Stimulated activated CD4-positive, alpha-beta T cell treated with anti-CD3 and anti-CD28 coated beads, Interleukin-12 subunit alpha, Interleukin-12 subunit beta, amount 100 ng/mL, for 48 hours (primary cell): ENCODE measurements at places on chromosomes 12 and 14.

GRCh38 chr14:67572608-67573007 lies 27.5 kb downstream of the PIGH start:
- no peak for DNase-seq

GRCh38 chr12:18546399-18546798 lies 191.4 kb downstream of the PLCZ1 start:
- DNase-seq: no peak

- no peak for DNase-seq
These were observed 58.7 kb downstream of the DRAM1 start for GRCh38 chr12:101935890-101936746.

DNA sequence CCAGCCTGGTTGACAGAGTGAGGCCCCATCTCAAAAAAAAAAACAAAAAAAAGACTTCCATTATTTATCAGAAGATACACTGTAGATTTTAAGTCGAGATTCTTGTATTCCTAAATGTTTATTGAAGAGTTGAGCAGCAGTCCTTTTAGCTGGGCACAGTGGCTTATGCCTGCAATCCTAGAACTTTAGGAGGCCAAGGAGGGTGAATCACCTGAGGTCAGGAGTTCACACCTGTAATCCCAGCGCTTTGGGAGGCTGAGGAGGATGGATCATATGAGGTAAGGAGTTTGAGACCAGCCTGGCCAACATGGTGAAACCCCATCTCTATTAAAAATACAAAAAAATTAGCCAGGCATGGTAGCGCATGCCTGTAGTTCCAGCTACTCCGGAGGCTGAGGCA lies 57.6 kb downstream of the HEATR5A start:
- no peak for DNase-seq

- DNase-seq: no peak
These were observed 126.0 kb downstream of the ZFP36L1 start for GRCh38 chr14:68666899-68667298.

- DNase-seq: no peak
These were observed 6.9 kb upstream of the SLC7A7 start for GRCh38 chr14:22822016-22822570.

GRCh38 chr12:12004524-12004923 lies 66.2 kb upstream of the BCL2L14 start:
- DNase-seq: no peak

- DNase-seq: no peak
These were observed 22.7 kb upstream of the DHRS2 start for GRCh38 chr14:23613242-23614070.

GRCh38 chr12:64608901-64609535 lies 1.3 kb upstream of the RASSF3 start:
- DNase-seq: no peak
